Activated B cell treated with CpG ODN at 0.5 μM for 24 hours (primary cell): ENCODE measurements at places on chromosomes 13 and 19.

- no peak for DNase-seq
These were observed 172.5 kb upstream of the SLITRK5 start for GRCh38 chr13:87498681-87499080.

DNA sequence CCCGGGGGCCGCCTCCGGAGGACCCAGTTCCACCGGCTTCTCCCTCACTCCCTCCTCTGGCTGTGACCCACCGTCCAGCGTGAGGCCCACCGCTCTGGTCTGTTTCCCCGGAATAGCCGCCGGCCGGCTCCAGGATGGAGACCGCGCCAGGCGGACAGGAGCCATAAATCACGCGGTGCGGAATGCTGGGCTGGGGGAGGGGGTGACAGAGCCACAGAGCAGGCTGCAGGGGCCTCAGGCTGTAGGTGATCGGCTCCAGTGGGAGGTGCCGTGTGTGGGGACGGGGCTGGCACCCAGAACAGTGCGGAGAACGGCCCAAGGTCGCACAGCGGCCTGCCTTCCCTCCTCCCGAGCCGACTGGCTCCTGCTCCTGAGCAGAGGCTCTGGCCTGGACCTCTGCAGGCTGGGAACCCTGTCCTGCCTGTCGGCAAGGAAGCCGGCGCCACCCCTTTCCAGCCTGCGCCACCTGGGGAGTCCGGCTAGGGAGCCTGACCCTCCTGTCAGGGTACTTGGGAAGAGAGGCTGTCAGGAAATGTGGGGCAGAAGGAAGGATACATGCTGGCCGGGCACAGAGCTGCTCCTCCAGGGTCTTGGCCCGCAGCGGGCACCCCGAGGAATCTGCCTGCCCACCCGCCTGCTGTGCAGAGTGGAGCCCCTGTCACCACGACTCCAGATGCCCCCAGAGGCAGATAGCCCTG lies 8.3 kb downstream of the PIAS4 start:
- no peak for DNase-seq

DNA sequence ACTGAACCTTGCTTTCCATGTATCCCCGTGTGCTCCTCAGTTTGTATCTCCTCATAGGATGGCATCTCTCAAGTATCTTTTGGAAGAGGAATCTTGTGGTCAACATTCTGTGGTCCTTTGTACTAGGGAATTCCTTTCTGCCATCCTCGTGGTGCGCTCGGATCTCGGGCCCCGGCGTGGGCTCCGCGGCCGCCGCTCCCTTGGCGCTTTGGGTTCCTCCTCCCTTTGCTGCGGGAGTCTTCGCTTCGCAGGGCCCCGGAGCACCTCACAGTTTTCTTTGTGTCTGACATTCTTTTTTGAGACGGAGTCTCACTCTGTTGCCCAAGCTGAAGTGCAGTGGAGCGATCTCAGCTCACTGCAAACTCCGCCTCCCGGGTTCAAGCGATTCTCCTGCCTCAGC lies 264.7 kb downstream of the IRS2 start:
- DNase-seq: no peak

- no peak for DNase-seq
These were observed 6.0 kb upstream of the CTU1 start for GRCh38 chr19:51114087-51114729.

- DNase-seq: no peak
These were observed 29.3 kb downstream of the ZNF566 start for GRCh38 chr19:36460046-36460445.

GRCh38 chr13:91214031-91214430 lies 133.5 kb upstream of the MIR17HG start:
- DNase-seq: no peak

DNA sequence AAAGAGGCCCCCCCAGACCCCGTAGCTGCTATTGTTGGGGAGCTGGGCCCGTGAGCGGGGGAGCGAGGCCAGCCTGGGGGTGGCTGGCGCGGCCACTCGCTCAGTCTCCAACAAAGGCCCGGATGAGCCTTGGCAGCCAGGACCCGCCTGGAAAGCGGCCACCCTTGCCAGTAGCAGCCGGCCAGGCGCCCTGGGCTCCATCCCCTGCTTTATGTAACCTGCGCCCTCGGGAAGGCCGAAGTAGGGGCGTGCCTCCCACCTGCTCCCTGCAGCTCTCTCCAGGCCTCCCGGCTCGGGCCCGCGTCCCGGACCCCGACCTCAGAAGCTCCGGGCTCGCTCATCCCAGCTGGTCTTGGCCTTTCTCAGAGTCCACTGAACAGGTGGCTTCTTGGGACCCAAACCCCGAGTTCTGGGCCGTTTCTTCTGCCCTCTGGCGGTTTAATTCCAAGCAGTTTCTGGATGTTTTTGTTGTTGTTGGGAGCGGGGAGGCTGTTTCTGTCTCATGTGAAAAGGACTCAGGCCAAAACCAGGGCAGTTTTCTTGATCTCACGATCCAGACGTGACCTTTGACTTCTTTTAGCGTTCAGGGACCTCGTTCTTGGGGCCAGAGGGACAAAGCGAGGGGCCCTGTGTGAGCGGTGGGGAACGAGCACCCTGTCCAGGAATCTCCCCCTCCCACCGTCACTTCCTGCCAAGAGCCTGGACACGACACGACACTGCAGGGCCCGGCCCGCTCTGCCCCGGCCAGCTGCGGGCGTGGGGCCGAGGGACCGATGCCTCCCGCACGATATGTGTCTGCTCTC lies 1.2 kb downstream of the CDC34 start:
- no peak for DNase-seq

DNA sequence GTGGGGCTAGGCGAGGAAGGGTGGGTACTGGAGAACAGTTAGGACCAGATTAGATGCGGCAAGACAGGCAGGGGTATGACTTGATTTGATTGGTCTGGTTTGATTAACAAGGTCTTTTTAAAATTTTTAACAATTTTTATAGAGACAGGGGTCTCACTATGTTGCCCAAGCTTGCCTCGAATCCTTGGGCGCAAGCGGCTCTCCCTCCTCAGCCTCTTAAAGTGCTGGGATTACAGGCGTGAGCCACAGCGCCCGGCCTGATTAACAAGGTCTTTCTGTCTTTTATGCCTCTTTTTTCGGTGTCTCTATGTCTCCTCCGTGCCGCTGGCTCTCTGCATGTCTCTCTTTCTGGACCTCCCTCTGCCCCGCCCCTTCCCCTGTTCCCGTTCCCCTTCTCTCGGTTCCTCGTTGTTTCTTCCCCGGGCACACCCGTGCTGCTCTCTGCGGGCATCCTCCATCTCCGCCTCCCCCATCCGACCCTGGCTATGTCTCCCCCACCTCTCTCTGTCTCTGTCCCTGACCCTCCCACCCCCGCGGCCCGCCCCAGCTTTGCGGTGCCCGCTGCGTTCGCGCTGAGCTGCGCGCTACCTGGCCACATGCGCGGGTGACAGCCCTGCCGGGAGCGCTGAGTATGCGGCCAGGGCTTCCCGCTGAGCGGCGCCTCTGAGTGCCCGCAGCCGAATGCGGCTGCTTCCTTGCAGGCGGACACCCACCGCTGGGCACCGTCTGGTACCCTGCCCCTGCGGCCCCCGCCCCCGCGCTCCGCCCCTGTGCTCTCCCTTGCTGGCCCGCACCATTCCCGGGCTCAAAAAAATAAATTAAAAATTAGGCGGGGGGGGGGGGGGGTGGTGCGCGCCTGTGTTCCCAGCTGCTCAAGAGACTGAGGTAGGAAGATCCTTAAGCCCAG lies 8.1 kb upstream of the SDHAF1 start:
- peak; percentile 46 for DNase-seq
